ENCODE measurements at places on chromosomes 5 and 9.

GRCh38 chr5:8615142-8615858 is 746.4 kb downstream of the MTRR start:
- no peak for DNase-seq

DNA sequence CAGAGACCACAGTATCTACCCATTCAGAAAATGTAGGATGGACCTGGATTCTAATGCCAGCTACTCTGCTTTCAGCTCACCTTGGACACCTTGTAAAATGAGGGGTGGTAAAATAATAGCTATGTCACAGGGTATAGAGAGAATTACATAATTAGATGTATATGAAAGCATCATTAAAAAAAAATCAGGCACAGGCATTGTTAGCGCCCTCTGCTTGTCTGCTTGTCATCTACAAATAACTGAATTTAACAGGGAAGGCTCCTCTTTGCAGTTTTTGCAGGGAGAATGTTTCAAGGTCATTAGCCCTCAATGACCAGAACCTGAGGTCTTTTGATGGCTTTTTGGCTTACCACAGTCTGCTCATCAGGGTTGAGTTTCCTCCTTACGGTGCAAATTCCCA is 58.0 kb downstream of the GPR21 start:
- DNase-seq: no peak

GRCh38 chr5:124480022-124480421 is 266.4 kb downstream of the ZNF608 start:
- DNase-seq: no peak

DNA sequence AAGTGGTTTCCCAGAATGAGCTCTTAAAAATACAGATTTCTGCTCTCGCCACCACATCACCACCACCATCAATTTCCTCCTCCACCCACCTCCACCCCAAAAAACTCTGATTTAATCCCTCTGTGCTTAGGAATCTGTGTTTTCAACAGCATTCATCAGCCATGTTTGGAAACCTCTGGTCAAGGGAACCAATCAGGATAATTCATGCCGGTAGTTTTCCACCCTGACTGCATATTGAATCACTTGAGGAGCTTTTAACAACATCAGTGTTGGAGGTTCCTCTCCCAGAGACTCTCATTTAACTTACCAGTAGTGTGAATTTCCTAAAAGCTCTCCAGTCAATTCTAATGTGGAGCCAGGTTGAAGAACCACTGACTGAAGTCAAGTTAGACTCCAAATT is 46.0 kb upstream of the DAB2 start:
- no peak for DNase-seq

DNA sequence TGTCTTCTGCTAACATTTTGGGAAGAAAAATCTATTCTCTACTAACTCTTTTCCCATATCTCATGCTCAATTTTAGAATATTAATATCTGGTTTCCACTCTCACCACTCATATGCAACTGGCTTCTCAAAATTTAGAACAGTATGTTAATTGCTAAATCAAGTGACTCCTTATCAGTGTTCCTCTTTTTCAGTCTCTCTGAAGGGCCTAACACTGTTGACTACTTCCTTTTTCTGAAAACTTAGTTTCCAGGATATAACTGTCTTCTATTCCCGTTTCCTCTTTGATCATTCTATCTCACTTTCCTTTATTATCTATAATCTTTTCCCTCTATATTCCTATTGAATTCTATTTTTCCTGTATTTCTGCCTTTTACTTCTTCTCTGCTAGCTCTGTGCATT is 1717.2 kb upstream of the C9orf72 start:
- DNase-seq: no peak

DNA sequence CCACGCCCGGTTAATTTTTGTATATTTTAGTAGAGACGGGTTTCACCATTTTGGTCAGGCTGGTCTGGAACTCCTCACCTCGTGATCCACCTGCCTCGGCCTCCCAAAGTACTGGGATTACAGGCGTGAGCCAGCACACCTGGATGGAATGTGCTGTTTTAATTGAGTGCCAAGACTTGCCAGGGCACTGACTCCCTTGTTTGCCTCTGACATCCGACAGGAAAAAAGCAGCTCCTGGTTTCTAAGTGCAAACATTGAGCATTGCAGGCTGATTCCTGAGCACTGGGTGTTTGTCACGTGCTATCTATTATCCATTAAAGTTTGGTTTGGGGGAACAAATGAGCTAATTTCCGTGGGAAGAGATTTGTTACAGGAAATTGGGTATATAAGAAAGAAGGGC is 70.6 kb upstream of the CKMT2 start:
- DNase-seq: no peak

DNA sequence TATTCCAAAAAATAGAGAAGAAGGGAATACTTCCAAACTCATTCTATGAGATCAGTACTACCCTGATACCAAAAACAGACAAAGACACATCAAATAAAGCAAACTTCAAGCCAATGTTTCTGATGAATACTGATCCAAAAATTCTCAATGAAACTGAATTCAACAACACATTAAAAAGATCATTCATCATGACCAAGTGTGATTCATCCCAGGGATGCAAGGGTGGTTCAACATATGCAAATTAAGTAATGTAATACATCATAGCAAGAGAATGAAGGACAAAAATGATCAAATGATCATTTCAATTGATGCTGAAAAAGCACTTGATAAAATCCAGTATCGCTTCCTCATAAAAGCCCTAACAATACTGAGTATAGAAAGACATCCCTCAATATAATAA is 4.9 kb upstream of the RCL1 start:
- no peak for DNase-seq

- DNase-seq: no peak
Observed at GRCh38 chr5:88674356-88675167, 208.4 kb downstream of the MEF2C start.

- peak; percentile 33 for DNase-seq
Observed at GRCh38 chr9:134891713-134892112, 11.1 kb downstream of the FCN2 start.

DNA sequence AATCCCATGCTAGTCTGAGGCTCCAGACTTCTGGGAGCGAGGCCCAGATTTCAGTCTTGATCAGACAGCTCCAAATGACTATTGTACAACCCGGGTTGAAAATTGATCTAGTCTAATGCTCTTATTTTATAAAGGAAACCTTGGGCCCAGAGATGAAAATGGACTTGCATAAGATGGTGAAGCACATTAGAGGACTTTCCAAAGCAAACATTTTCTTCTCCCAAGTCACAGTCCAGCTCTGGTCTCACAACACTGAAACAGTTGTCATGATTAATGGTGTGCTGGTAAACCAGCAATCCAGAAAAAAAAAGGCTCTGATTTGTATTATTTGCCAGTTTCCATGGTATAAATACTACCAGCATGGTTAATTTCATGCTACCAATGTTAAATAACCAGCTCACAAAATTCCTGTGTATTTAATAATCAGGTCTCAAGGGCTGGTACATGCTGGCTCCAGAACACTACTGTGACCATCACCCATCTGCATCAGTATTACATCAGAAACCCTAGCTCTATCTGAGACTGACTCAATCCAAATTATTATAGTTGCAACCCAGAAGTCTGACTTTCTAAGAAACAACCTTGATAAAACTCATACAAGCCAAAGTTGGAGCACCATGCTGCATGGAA is 32.5 kb upstream of the ABLIM3 start:
- DNase-seq: no peak

DNA sequence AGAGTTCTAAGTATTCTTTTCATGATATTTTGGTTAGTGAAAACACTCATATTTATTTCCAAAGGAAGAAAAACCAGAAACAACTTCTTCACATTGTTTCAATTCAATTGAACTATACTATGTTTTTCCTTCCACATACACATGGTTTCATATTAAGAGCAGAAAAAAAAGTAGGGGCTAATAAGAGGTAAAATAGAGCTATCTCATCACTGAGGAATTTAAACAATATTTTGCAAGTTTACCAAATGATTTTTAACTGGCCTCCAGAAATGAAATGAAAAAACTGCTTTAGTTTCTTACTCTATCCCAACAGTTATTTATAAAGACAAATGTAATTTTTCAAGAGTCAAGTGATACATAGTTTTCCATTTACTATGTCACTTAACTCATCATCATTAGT is 233.5 kb downstream of the RFX3 start:
- no peak for DNase-seq

- DNase-seq: no peak
Observed at GRCh38 chr5:1182360-1182632, 19.1 kb upstream of the SLC6A19 start.

DNA sequence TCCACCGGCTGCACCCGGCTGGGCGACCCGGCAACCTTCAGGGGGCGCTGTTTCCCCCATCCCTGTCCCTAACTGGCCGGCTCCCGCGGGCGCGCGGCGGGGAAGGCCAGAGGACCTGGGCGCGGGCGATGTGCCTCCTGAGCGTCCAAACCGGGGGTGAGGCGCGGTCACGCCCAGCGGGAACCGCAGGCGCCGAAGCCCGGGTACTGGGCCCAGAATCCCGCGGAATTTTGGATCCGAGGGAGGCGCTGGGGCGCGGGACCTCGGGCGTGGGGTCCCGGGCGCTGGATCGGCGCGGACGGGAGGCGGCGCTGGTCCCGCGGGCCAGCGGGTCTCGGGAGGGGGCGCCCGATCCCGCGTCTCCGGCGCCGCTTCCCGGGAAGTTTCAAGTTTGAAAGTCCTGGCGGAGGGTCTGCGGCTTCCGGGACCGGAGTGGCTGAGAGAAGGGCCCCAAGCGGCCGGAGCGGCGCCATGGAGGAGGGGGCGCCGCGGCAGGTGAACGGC is at the start of gene PKN3:
PKN3 (plus strand) TSS at position 59 of the 504 bp plus-strand sequence; CDS start at position 472, 413 bp downstream.
- peak; percentile 98 for DNase-seq

DNA sequence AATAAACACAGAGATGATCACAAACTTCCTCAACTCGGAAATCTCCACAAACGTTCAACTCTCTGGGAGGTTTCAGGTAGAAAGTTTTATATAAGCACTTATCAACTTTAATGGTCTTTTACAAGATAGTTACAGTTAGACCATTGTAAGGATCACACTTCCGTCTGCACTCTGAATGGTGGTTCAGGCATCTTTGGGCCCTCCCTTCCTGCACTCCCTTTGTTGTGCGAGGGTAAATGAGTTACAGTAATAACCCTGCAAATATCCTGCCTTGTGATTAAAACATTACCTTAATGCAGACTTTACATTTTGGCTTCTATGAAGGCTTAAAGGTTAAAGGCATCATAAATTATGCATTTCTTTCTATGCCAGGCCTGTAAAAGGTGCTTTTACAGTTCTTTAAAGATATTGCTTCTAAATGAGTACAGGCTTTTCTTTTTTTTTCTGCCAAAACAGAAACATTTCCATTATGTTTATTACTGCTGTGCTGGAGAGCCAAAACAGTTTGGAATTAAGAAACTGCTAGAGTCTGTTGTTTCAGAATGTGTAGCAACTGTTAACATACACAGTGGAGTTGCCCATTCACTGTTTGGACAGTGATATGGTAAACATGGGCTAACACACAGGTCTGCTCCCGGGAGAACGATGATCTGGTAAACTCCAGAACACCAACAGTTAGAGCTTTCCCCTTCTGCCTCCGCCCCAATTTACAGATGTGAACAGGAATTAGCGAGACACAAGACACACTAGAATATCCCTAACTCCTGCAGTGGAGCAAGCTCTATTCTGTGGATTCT is 1.1 kb downstream of the PRUNE2 start:
- no peak for DNase-seq

DNA sequence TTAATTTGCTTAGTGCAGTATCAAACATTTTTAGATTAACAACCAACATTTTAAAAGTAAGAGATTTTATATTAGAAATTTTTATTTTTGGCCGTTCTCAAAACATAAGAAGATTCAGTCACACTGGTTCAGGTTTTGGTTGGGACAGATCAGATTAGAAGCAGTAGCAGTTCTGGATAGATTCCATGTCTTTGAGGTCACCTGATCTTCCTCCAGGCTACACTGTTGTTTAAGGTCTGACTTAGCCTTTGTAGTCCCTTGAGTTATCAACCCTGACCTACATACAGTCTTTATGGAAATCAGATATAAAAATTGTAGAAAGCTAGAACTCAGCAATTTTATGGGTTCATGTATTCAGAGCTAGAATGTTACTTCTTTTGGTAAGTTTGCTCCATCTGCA is 910.0 kb upstream of the WWC1 start:
- no peak for DNase-seq

- no peak for DNase-seq
Observed at GRCh38 chr9:108244686-108245085, 611.1 kb downstream of the ACTL7B start.

- no peak for DNase-seq
Observed at GRCh38 chr5:95634081-95634480, 12.5 kb upstream of the RFESD start.

Measured in stimulated activated effector memory CD8-positive, alpha-beta T cell treated with anti-CD3 and anti-CD28 coated beads, Interleukin-12 subunit alpha, Interleukin-12 subunit beta, amount 100 ng/mL, for 72 hours (primary cell).